ENCODE measurements at places on chromosomes 2 and 18. TPM values are rescaled to one million over a fixed set of nuclear protein-coding genes. Genes with fewer than 3 reads are reported as not detected.

GRCh38 chr2:126385983-126386382 lies 270.0 kb upstream of the GYPC start:
- H3K4me3 ChIP-seq, result no peak overlapping the region
- DNase-seq, result no peak
- H3K27ac ChIP-seq, result no peak overlapping the region
- no peaks in the 10 kb centered on the region for H3K36me3 ChIP-seq

DNA sequence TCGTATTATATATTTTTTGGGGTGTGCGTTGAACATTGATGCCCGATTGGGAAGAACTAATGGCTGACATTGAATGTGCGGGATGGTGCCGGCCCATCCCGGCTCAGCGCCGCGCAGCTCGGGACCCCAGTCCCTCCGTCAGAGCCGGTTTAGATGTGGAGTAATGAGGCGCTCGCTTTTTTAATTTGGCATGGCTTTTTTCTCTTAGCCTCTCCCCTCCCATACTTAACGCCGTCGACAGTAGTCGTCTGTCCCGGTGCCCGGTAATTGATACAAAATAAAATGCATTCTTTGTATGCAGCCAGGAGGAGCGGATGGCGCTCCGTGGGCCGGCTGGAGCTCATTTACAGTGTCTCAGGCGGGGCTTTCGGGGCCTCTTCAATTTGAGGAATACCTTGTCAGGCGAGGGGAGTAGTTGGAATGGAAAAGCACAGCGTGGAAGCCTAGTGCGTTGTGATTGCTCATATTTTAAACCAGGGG lies 209.2 kb downstream of the GBX2 start:
- H3K36me3 ChIP-seq, result no peaks in the 10 kb centered on the region
- no peaks in the 10 kb centered on the region for H3K27me3 ChIP-seq
- H3K27ac ChIP-seq, result no peak overlapping the region
- H3K4me3 ChIP-seq, result no peak overlapping the region

- no peak overlapping the region for H3K27ac ChIP-seq
- no peak overlapping the region for H3K4me3 ChIP-seq
- no peak for DNase-seq
- no peaks in the 10 kb centered on the region for H3K27me3 ChIP-seq
Observed at GRCh38 chr2:139544186-139544851, 764.1 kb upstream of the NXPH2 start.

- H3K36me3 ChIP-seq, result no peaks in the 10 kb centered on the region
- no peak overlapping the region for H3K4me3 ChIP-seq
- no peak overlapping the region for H3K27ac ChIP-seq
Observed at GRCh38 chr2:36971990-36972389, 5.7 kb upstream of the STRN start.

DNA sequence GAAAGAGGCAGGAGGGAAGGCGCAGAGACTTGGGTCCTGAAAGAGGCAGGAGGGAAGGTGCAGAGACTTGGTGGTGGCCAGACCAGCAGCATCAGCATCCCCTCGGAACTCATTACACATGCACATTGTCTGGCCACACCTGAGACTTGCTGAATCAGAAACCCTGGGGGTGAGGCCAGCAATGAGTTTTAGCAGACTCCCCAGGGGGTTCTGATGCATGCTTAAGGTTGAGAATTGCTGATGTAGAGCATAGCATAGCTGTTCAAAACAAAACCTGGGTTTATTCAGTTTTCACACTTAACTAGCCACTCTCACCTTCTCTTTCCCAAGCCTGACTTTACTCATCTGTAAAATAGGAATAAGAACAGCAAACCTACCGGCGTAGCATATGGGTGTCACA lies 122.9 kb downstream of the MRO start:
- no peak overlapping the region for H3K27ac ChIP-seq
- H3K4me1 ChIP-seq, result no peaks in the 10 kb centered on the region
- no peak overlapping the region for H3K4me3 ChIP-seq
- no peaks in the 10 kb centered on the region for H3K27me3 ChIP-seq
- H3K36me3 ChIP-seq, result no peaks in the 10 kb centered on the region

GRCh38 chr2:43323857-43324256 lies 97.5 kb upstream of the ZFP36L2 start:
- H3K4me1 ChIP-seq, result peaks cover 14% of the 10 kb centered on the region
- H3K4me3 ChIP-seq, result no peak overlapping the region
- H3K27ac ChIP-seq, result peak overlapping the region; percentile 82
- no peaks in the 10 kb centered on the region for H3K36me3 ChIP-seq
- DNase-seq, result no peak

DNA sequence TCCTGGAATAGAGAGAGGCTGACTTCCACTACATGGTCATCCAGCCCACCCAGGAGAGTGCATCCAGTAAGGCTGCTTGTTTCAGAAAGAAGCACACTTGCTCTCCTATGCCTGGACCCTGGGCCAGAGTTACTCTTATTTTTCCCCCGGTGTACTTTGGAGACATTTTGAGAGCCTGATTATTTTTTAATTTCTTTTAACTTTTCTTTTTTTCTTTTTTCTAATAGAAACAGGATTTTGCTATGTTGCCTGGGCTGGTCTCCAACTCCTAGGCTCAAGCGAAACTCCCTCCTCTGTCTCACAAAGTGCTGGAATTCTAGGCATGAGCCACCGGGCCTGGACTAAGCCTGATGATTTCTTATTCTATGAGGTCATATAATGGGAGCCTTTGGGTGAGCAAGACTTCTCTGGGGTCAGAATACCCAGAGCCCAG lies 62.2 kb downstream of the RPL37A start:
- no peak overlapping the region for H3K4me3 ChIP-seq
- H3K27me3 ChIP-seq, result no peaks in the 10 kb centered on the region
- H3K27ac ChIP-seq, result peak overlapping the region; percentile 86
- H3K36me3 ChIP-seq, result no peaks in the 10 kb centered on the region

GRCh38 chr2:241148239-241148638 lies 1.0 kb downstream of the PASK start:
- no peaks in the 10 kb centered on the region for H3K4me1 ChIP-seq
- no peak overlapping the region for H3K27ac ChIP-seq
- H3K4me3 ChIP-seq, result no peak overlapping the region
- no peaks in the 10 kb centered on the region for H3K36me3 ChIP-seq
- DNase-seq, result no peak

Gene SLC40A1
- 210 TPM for total RNA-seq

Gene PMAIP1
- total RNA-seq, result 3.5 TPM

Gene HAAO
- 18.5 TPM for total RNA-seq

Gene SLC16A14
- 10.8 TPM for total RNA-seq
